ELR (cell line): ENCODE measurements at places on chromosomes 5 and 9.
A peak's percentile ranks its signal among the peaks of the same experiment; 100 is the strongest.

DNA sequence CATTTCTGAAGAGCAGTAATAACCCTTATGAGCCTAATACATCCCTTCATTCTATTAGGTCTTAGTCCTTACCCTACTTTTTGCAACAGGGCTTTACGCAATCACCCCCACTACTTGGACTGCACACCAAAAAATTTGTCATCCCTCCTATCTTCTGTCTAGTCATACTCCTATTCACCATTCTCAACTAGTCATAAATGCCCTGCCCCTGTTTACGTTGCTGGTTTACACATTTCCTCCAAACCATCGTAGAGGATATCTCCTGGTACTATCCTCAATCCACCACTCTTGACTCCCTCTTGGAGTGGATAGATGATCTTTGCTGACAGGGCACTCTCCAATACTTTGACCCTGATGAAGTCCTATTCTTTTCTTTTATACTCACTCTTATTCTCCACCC lies 98.2 kb upstream of the CCNG1 start:
- no peak for DNase-seq

DNA sequence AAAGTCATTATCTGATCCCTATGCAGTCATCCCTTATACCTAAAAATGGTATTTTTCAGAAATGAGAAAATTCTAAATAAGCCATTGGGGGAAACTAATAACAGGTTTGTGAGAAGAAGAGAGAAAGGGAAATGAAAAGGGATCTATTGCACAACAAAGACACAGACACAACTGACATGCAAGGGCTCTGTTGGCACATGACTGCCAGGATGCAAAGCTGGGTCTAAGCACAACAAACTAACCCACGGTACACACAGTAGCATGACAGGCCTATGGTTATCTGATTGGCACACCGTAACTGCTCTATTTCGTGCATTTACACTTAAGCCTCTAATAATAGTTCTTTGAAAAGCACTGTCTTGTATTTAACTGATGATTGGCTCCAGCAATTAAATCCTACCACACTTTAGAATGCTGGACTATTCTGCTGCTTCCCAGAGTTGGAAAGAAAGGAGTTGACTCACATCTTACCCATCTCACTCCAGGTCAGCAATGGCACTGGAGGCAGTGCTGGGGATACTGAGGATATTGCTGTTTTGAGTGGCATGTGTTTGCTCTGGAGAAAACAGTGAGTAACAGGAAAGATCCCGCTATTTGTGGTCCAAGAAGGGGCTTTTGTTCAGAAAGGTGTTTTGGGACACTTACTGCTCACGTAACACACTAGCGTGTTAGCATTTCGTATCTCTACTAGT lies 328.3 kb downstream of the GLIS3 start:
- DNase-seq, result no peak

DNA sequence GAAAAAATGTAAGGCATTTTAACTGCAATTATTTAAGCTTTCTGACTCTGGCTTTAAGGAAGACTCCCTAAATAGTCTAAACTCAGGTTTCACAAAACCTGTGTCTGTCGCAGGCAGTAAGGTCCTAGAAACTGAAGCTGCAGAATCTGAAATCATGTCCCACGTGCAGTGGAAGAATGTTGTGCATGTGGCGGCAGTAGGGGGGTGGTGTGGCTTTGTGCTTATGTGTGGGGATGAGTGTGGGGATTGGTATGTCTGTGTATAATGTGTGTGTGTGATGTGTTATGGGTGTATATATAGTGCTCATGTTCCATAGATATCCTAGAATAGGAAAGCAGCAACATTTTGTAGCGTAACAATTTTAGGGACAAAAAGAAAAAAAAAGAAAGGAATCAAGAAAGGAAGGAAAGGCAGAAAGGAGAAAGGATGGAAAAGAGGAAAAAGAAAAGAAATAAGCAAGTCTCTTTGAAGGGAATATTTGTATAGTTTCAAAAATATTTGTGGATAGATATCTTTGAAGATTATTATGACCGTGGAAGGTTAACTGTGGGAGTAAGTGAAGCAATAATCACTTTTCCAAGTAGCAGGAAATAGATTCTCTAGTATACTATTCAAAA lies 6.6 kb downstream of the ANKDD1B start:
- peak; percentile 66 for DNase-seq

DNA sequence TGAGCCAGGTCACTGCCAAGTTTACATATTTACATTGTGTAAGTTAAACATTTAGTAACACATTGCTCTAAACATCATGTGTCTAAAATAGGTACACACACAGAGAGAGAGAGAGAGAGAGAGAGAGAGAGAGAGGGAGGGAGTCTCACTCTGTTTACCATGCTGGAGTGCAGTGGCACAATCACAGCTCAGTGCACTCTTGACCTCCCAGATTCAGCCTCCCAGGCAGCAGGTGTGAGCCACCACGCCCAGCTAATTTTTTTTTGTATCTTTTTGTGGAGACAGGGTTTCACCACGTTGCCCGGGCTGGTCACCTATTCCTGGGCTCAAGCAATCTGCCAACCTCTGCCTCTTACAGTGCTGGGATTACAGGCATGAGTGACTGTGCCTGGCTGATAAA lies 1045.3 kb downstream of the TLE1 start:
- DNase-seq, result no peak

DNA sequence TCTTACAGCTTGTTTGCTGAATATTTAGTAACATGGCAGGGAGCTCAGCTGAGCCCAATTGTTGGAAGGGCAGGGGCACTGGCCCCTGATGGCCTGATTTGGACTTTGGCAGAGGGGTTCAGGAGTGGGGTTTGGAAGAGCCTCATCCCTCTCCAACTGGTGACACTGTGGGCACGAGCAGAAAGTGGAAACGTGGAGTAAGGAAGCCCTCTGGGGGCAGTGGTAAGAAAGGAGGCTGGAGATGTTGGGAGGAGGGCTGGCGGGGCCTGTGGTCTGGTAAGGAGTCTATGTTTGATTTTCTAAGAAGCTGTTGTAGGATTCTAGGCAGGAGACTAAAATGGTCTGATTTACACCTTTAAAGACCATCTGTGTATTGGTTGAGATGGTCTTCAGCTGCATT lies 208.9 kb downstream of the HSPA4 start:
- peak; percentile 14 for DNase-seq

- DNase-seq, result no peak
Measured at GRCh38 chr9:129330711-129331492, 152.8 kb upstream of the IER5L start.

- no peak for DNase-seq
Measured at GRCh38 chr5:132667761-132668705, 5.8 kb upstream of the IL4 start.

DNA sequence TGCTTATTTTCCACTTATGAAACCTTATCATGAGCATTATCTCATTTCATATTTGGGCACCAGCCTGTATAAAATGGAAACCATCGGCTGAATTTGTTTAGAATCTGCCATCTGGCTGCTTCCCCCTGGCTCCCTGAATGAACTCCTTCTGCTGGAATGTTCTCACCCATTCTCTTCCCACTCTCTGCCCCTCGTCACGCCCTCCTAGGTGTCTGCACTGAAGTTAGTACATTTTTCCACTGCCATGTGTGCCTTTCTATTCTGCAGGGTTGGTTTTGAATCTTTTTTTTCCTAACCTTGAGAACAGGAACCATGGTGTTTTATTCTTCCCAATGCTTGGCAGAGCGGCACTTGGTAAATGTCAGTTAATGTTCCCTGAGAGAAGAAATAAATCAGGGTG lies 359.7 kb downstream of the MLLT3 start:
- DNase-seq, result no peak

- no peak for DNase-seq
Measured at GRCh38 chr9:95947118-95947517, 71.6 kb downstream of the ERCC6L2 start.

- DNase-seq, result no peak
Measured at GRCh38 chr9:113636165-113636564, 172.6 kb downstream of the RGS3 start.

- DNase-seq, result no peak
Measured at GRCh38 chr9:123391233-123391632, 35.2 kb downstream of the CRB2 start.

DNA sequence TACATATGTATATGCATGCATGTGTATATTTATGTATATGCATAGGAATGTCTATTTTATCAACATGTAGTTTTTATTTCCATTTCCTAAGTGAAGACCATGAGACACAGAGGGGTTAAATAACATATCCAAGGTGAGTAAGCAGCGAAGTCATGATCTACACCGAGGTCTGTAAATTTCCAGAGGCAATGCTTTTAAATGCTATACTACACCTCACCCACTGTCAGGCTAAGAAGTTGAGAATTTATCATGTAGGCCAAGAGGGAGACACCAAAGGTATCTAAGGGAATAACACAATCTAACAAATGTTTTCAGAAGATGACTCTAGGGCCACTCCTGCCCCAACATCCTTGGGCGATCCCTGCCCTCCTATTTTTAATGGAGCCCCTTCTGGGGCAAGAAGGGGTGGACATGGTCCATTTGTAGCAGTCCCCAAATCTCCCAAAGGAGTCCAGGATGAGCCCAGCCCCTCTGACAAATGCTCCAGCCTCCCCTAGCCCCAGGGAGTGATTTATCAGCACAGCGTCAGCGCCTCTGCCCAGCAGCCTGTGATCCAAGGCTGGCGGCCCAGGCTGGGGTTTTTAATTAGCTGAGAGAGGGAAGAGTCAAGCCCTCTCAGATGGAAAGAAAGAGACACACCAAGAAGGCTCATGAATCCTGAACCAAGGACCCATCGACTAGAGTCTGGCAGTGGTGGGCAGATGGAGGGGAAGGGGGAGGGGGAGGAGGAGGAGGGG lies 339.9 kb downstream of the ASTN2 start:
- no peak for DNase-seq
